ENCODE measurements at places on chromosomes 7 and 10.
A peak's percentile ranks its signal among the peaks of the same experiment; 100 is the strongest.

- DNase-seq = no peak
Measured at GRCh38 chr7:33821970-33822369, 83.4 kb upstream of the BMPER start.

GRCh38 chr10:125087191-125087896 is 73.0 kb downstream of the CTBP2 start:
- no peak for DNase-seq

GRCh38 chr7:154503962-154504550 is 451.9 kb downstream of the DPP6 start:
- DNase-seq = no peak

DNA sequence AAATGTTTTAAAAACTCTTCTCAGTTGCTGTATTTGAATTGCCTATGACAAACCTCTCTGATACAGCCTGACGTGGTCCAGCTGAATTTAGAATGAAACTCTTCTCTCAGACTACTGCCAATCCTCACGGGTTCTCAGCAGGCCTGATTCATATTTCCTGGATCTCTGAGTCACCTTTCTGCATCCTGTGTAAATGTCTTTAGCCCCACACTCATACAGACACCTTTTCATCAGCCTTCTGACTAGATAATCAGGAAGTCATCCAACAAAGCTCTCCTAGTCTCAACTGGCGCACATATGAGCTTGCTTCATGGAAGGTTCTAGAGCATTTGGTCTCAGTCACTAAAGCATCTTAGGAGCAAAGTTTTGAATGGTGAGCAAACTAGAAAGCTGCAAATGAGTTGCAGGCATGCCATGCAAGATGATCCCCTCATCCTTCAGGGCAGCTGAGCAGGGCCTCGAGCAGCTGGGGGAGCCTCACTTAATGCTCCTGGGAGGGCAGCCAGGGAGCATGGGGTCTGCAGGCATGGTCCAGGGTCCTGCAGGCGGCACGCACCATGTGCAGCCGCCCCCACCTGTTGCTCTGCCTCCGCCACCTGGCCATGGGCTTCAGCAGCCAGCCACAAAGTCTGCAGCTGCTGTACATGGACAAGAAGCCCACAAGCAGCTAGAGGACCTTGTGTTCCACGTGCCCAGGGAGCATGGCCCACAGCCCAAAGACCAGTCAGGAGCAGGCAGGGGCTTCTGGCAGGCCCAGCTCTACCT is 182.8 kb downstream of the ARHGAP12 start:
- peak; percentile 47 for DNase-seq

DNA sequence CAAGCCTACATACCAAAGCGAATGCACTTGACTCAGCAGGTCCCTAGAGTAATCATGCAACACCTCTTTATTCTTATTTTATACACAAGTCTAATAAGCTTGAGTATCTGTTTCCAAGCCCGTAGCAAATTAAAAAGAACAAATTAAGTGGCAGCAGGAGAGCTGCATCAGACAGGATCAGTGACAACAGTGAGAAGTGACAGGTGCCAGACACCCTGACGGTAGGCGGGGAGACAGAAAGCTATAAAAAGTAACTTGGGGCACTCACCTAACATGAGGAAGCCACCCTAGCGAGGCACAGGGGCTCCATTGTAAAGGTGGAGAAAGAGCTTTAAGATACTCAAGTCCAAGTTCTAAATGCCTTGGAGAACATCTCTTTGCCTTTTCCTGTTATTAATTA is 174.2 kb downstream of the PLXNA4 start:
- DNase-seq = no peak

GRCh38 chr7:17090751-17091150 is 207.7 kb upstream of the AHR start:
- DNase-seq = no peak

DNA sequence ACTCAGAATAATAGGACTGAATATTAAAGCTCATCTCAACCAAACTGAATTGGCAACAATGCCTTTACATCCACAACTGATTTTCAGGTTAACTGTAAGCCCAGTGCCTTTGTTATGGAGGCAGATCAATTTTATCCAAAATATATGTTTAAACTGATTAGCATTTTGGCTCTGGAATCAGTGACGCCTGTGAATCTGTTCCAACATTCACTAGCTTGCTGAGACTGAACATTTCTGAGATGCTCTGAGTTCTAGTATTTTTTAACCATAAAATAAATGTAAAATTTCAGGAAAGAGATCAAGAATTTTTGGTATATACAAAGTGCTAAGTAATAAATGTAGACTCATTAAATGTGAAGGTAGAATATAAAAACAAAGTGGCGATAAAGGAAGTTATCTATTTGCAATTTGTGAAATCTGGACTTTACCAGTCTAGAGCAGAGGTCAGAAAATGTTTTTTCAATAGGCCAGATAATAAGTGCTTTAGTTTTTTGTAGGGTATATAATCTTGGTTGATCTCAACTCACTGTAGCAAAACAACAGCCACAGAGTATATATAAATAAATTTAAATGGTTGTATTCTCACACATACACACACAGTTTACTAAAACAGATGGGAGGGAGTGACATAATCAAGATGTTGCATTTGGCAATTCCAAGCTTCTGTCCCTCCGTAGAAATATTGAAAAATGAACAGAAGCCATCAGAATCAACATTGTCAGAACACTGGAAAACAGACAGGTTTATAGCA is 560.3 kb downstream of the ZWINT start:
- no peak for DNase-seq

DNA sequence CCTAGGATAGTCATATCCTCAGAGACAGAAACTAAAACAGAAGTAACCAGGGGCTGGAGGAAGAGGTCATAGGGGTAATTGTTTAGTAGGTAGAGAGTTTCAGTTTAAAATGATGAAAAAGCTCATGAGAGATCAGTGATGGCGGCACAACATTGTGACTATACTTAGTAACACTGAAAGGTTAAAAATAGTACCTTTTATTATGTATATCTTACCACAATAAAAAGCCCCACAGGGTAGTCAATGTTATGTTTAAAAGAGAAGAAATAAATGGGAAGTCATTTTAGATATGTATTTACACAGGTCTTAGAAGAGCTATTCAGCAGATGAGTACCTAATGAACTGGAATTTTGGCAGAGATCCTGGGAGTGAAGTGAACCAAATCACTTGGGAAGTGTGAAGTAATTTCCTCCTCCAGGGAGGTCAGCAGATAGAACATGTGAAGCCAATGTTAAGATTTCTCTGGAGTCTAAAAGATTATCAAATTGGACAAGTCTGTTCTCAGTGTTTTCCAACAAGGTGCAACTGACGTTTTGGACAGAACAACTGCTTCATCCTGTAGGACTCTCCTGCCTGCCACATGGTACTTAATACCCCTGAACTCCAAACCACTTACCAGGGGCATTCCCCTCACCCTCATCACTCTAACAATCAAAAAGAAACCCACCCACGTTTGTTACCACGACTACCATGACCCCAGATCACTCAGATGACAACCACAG is 6.4 kb downstream of the CDCA7L start:
- peak; percentile 68 for DNase-seq
